ENCODE measurements at places on chromosomes 4 and X.

DNA sequence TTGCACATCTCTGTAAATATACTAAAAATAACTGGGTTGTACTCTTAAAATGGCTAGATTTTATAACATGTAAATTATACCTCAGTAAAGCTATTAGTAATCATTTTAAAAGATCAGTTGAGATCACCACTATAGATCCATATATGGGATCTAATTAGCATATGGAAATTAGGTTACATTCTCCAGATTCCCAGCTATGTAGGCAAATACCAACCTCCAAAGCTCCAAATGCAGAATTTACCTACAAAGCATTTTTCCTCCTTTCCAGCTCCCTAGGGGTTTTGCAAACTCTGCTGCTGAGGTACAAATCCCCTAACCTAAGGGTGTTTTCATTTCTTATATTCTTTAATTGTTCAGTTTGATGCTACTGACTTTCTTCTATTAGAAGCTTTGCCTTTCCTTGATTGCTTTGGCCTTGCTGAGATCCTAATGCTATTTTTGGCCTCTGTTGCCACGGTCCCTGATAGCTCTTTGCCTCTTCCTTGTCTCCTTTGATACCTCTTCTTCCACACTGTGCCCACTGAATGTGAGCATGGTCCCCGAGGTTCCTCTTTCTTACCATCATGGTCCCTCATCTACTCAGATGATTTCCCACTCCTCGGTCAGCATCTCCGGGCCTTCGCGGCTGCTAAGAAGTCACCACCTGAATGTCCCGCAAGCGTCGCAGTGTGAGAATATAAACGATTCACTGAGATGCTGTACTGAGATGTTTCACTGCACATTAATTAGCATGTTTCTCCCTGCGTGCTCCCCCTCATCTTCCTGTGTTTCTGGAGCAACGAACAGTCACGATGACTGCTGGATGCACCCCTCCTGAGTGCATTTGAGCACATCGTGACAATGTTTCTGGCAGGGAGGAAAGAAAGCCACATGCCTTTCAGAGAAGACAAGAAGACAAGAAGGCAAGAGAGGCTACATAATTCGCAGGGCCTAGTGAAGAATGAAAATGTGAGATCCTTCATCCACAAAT, 23.8 kb downstream of the ENPP6 start:
- DNase-seq = no peak

DNA sequence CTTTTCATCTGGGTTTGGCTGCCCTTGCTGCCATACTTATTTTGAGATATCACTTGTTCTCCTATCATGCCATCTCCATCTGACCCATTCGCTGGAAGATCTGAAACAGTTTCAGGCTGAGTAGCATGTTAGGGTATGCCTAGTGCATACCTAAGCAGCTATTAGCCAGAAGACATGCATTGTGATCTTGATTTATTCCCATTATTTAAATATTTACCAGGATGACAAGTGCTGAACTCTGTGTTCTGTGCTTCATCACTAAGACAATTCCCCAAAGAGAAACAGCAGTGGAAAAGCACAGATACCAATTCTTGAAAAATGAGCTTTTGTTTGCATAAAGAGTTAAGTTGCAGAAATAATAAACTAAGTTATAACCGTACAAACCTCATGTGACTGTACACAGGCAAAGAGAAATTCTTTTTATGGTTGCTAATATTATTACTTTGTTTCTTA, 271.0 kb upstream of the ARSJ start:
- no peak for DNase-seq

- no peak for DNase-seq
Observed at GRCh38 chrX:131571348-131571747, 27.5 kb downstream of the OR13H1 start.

GRCh38 chr4:148207068-148207467, 235.1 kb downstream of the NR3C2 start:
- DNase-seq = no peak

GRCh38 chr4:38610966-38611431, 53.0 kb upstream of the KLF3 start:
- DNase-seq = no peak

- DNase-seq = no peak
Observed at GRCh38 chr4:54783402-54784110, 125.8 kb downstream of the KIT start.

DNA sequence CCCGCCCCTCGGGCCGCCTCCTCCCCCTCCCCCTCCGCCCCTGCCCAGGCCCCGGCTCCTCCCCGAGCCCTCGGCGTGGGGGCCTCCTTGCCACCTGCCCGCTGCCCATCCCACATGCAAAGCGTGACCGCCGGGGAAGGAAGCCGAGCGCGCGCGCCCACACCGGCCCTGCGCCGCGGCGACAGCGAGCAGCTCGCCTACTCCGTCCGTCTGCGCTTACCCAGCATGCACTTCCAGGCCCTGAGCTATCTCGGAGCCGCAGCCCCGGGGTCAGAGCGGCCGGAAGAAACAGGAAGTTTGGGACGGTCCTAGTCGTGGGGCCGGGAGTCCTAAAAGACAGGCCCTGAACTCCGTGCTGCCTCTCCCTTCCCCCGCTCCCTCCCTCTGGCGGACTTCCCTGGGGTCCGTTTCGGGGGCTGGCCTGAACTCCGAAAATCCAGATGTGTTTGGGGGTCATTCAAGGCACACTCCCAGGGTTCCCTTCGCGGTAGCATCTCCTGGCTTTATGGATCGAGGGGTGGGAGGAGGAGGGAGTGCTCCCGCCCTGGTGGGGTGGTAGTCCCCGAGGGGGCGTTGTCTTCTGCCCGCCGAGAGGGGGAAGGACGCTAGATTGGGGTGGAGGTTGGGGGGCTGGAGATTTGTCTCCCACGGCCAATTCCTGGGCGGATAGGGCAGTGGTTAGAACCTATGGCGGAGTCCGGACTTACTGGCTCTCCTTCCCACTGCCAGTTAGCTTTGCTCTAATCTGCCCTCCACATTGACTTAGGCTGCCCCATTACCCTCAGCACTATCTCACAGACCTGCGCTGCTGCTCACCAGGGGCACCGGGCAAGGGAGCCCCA, 25.0 kb upstream of the BCORL1 start:
- DNase-seq = peak; percentile 67

- DNase-seq = no peak
Observed at GRCh38 chr4:144656850-144657249, 10.9 kb downstream of the HHIP start.

GRCh38 chr4:19947349-19947748, 304.4 kb upstream of the SLIT2 start:
- DNase-seq = no peak

- peak; percentile 45 for DNase-seq
Observed at GRCh38 chrX:39450234-39450977, 647.4 kb downstream of the BCOR start.

GRCh38 chrX:132967049-132967448, 8.6 kb upstream of the HS6ST2 start:
- DNase-seq = no peak

- no peak for DNase-seq
Observed at GRCh38 chrX:76919761-76920160, 492.3 kb downstream of the MAGEE1 start.

DNA sequence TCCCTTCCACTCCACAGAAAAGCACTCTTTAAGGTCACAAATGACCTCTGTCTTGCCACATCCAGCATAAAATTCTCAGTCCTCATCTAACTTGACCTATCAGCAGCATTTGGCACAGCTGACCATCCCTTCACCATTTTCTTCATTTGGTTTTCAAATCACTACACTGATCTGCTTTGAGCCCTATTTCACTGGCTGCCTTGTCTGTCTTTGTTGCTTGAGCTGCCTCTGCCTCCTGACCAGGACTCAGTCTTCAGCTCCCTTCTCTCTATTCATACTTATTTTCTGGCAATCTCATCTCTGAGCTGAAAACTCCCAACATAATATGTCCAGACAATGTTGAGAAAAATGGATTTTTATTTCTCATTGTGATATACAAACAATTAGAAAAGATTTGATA, 27.7 kb upstream of the PDE5A start:
- no peak for DNase-seq

GRCh38 chr4:139720806-139721205, 55.2 kb downstream of the MGST2 start:
- no peak for DNase-seq

DNA sequence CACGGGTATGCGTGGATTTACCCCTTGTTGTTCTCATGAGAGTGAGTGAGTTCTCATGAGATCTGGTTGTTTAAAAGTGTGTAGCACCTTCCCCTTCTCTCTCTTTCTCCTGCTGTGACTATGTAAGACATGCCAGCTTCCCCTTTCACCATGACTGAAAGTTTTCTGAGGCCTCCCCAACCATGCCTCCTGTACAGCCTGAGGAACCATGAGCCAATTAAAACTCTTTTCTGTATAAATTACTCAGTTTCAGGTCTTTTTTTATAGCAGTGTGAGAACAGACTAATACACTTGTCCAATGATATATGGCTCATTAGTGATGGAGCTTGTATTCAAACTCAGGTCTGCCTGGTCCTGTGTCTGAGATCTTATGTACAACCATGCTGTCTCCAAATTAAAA, 28.5 kb upstream of the RTL3 start:
- DNase-seq = no peak

DNA sequence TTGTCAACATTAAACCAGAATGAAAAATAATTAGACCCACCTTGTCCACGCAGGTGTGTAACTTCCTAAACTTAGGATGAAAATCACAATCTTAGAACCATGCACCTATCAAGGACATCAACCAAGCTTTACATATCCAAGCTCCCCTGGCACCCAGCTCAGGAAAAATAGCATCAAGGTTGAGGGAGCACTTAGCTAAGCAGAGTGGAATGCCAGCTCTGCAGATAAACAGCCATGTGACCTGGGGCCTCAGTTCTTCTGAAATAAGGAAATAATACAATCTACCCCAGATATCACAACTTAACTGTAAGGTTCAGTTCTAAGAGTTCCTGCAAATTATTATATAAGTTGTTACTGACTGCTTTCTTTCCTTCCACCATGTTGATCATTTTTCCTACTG, 64.7 kb downstream of the DHX15 start:
- DNase-seq = no peak

DNA sequence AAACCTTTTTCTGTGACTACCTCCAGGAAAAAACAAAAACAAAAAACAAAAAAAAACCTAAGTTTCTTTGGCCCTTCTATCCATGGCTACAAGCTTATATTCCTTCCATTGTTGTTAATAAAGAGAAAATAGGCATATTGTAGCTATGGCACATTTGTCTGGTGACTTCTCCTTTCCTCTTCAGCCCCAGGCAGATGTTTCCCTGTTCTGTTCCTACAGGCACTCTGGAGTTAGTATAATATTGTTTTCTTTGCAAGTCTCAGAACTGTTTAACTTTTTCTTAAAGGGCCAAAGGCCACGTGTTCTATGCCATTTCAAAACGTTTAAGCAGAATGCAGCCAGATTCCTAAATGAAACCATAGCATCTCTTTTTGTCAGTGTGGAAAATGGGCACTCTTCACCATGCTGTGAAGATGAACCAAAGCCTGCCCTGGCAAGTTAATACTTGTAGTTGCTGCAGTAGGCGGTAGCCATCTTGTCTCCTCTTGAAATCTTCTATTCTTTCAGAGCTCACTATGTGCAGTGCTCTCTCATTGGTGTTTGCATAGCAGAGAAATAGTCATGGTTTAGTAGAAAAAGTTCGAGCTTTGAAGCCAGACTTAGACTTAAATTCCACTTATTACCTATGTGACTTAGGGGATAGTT, 44.8 kb upstream of the MTMR1 start:
- DNase-seq = no peak

DNA sequence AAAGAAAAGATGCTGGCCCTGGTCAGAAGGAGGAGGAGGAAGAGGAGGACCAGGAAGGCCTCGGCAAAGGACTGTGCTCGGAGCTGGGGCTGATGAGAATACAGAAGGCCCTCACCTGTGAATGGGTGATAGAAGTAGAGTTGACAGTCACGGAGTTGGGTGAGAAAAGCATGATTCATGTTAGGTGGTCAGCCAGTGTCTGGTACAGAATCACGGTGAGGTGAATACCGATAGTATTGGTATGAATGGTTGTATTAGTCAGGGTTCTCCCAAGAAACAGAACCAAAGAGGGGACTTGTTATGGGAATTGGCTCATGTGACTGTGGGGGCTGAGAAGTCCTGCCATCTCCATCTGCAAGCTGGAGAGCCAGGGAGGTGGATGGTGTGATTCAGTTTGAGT, 32.5 kb upstream of the FAM156A start:
- no peak for DNase-seq

GRCh38 chr4:54005475-54005874, 58.9 kb downstream of the CHIC2 start:
- DNase-seq = no peak

DNA sequence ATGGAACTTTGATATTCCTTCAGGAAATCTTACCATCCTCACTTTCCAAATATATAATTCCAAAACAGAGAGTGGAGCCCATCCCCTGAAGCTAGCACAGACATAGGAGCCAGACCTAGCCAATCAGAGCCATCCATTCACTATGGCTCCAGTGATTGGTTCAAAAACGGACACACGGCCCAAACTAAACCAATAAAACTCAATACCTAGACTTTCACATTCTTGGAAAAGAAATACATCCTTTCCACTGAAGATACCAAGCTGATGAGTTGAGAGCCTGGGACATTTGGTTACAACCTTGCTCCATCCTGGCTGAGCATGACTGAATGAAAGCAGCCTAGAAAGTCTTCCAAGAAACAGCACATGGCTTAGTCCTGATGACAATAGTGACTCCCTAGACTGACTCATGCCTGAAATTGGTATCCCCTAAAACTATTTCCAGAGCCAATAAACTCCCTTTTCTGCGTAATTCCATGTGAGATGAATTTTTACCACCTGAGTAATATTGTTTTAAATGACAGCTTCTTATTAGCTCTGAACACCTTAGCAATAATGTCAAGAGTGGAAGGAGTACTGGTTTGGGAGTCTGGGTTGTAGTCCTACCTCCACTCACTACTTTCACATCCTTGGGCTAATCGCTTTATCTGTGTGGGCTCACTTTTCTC, 189.6 kb upstream of the LNX1 start:
- no peak for DNase-seq

DNA sequence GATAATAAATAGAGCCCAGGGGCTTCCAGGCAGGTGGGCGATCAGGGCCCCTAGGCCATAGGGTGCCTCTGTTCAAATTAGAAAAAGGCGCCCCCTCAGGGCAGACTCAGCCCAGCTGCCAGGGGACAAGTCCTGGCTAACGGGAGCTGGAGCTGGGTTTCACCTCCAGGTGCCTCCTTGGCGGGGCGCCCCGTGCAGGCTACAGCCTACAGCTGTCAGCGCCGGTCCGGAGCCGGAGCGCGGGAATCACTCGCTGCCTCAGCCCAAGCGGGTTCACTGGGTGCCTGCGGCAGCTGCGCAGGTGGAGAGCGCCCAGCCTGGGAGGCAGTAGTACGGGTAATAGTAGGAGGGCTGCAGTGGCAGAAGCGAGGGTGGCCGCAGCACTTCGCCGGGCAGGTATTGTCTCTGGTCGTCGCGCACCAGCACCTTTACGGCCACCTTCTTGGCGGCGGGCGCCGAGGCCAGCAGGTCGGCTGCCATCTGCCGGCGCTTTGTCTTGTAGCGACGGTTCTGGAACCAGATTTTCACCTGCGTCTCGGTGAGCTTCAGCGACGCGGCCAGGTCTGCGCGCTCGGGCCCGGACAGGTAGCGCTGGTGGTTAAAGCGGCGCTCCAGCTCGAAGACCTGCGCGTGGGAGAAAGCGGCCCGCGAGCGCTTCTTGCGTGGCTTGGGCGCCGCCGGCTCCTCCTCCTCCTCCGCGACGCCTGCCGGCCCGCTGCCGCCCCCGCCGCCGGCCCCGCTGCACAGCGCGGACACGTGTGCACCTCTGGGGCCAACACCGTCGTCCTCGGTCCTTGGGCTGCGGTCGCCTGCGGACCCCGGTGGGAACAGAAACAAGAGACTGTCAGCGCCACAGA, 2.4 kb downstream of the NKX3-2 start:
- no peak for DNase-seq

- DNase-seq = no peak
Observed at GRCh38 chrX:155876704-155877103, 4.4 kb upstream of the VAMP7 start.

- no peak for DNase-seq
Observed at GRCh38 chr4:28788929-28789490, 1928.4 kb downstream of the STIM2 start.
